ENCODE measurements at places on chromosomes 2 and 18. TPM values are rescaled to one million over a fixed set of nuclear protein-coding genes. Genes with fewer than 3 reads are reported as not detected.

- DNase-seq, result no peak
Observed at GRCh38 chr2:239536186-239536585, 135.4 kb upstream of the HDAC4 start.

GRCh38 chr2:41907771-41908207 lies 140.0 kb upstream of the PKDCC start:
- no peak for DNase-seq

- no peak for DNase-seq
Observed at GRCh38 chr2:170869461-170869860, 52.8 kb downstream of the GAD1 start.

- DNase-seq, result no peak
Observed at GRCh38 chr2:106537791-106538191, 50.6 kb downstream of the CD8B2 start.

Gene LAMA1
- 2.4 TPM for total RNA-seq

Gene COPS7B
- total RNA-seq, result 26.0 TPM

Gene RESP18
- not detected for total RNA-seq

Gene HTR2B
- total RNA-seq, result 0.94 TPM

Gene TCF23
- total RNA-seq, result 0.50 TPM
